GM18507 (cell line): ENCODE measurements at places on chromosomes 16 and 17.

- no peak for DNase-seq
These were observed 11.8 kb downstream of the SREBF1 start for GRCh38 chr17:17824783-17825614.

DNA sequence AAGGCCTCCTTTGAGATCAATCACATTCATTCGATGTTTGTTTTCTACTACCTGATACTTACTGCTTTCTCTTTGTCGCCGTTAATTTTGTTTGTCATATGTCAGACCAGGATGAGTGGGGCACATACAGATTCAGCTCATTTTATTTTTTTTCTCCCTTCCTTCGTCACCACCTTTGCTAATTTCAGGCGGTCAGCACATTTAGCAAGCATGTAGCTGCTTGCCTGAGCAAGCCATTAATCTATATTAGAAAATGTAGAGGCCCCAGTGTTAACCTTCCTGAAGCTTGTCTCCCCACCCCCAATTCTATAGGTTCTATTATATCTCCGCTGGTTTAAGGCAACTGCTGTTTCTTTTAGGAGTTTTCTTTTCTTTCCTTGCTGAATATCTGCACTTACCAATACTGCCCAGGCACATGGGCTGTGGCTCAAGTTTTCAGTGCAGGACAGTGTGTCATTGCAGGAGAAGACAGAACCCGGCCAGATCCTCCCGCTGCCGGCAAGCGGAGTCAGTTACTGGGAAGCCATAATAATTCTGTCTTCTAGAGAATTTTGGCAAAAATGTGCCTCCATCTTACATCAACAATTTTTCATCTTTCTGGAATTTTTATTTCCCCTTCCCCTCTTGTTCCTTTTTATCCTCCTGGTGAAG lies 714.3 kb downstream of the WWOX start:
- DNase-seq, result no peak

DNA sequence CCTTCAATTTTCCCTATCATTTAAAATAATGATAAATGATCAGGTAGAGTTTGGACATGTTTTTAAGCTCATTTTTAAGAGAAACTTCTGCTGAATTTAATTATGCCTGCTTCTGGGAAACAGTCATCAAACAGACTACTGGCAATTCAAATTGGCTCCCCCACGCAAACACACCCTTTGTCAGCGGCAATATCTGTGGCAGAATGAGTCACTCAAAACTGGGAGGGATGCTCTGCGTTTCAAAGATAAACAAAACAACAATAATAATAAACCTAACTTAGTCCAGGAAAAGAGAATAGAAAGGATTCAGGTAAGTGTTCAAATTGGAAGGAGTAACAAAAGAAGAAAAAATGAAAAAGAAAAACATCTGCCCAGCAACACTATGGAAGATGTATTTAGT lies 108.1 kb upstream of the ERCC4 start:
- no peak for DNase-seq

DNA sequence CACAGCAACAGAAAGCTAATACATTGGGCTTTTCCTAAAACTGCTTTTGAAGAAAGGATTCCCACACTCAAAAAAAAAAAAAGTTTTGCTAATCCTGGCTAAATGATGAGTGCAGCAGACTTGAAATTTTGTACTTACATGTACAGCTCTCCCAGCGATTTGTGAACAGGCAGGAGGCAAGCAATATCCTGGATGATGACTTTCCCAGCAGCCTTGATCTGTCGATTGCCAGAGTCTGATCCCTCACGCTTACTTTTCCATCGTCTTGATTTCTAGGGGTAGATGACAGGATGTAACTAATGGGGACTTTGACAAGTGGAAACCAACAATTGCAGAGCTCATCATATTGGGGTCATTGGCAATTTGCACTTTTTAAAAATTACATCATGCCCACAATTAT lies 91.4 kb downstream of the WDR59 start:
- no peak for DNase-seq

DNA sequence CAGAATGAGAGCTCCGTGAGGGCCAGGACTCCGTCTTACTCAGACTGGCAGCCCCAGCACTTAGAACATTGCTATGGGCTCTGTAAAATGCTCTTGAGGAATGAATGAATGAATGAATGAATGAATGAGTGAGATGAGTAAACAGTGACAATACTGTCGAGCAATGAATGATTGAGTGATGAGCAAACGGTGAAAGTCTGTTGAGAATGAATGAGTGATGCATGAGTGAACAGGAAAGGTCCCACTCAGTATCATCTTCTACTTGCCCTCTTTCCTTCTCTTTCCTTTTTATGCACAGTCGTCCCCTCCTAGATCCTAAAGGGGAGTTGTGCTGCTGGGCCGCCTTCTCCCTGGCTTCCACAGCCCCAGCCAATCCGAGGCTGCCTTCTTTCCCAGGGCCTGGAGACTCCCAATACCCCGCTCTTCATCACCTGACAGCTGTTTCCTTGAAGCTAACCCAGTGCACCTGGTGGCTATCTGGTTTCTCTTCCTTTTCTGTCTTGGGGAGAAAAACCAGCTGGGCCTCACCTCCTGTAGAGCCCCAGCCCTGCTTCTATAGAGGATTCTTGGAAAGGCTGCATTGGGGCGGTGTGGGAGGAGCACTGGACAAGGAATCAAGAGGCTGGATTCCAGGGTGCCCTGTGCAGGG lies 32.7 kb upstream of the CACNG1 start:
- no peak for DNase-seq

DNA sequence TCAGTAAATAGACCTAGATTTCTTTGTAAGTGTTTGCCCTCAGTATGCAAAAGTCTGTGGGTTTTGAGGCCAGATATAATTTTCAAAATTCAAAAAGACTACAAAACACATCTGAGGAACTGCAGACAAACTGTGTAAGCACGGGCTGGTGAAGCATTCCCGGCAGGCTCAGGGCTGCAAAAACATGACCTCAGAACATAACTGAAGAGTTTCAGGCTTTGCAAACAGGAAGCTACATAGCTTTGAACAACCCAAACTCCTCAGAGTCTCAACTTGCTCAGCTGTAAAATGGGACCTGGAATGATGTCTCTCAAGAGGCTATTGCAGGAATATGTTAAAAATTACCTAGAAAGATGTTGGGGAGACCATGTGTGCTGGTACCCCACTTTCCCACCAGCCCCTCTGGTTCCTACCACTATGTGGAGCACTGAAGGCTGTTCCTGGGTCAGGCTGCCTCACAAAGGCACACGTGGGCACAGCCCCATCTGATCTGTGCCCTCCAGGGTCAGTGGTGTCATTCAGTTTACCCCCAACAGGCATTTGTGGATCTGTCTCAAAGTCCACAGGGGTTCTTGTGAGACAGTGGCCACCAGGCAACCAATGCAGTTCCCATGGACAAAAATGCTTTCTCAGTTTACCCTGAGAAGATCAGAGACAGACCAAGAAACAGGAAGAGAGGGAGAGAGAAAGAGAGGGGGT lies 72.9 kb downstream of the CREBBP start:
- DNase-seq, result no peak

DNA sequence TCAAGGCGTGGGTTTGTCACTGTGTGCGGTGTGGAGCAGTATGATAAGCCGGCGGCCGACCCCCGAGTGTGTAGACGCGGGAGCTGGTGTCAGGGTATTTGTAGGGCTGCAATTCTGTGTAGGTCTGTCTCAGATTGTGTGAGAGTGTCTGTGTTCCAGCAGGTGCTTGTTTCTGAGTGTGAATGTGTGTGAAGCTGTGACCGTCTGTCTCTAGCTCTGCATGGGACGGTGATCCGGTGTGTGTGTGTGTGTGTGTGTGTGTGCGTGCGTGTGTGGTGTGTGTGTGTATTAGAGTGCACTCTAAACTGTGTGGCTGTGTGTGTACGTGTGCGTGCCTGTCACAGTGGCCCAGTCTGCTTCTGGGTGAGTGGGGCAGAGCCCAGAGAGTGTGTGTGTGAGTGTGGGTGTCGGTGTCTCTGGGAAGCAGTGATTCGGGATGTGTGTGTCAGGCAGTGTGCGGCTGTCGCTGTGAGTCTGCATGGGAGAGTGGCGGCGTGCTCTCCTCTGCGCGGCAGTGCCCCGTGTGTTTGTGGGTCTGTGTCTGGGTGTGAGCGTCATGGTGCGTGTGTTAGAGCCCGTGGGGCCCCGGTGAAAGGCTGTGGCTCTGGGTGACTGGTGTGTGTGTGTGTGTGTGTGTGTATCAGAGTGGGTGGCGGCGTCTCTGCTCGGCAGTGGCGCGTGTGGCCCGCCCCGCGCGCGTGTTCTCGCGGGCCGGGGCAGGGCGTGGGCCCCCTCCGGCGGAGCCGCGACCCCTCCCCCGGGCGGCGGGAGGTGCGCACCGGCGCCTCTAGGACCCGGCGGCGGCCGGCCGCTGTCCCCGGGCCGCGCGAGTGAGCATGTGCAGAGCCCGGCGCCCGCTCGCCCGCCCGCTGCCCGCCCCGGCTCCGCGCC lies at the start of gene WSCD1:
TSS of gene WSCD1 (plus strand) at position 841 of the 891 bp plus-strand sequence. CDS start 10,280 bp downstream, outside the sequence.
- no peak for DNase-seq

GRCh38 chr17:22142091-22142490 lies 449.8 kb downstream of the KCNJ18 start:
- DNase-seq, result no peak

GRCh38 chr17:61230972-61231820 lies 168.4 kb upstream of the TBX2 start:
- no peak for DNase-seq
